ENCODE measurements at places on chromosomes 13 and 19.
A peak's percentile ranks its signal among the peaks of the same experiment; 100 is the strongest.

DNA sequence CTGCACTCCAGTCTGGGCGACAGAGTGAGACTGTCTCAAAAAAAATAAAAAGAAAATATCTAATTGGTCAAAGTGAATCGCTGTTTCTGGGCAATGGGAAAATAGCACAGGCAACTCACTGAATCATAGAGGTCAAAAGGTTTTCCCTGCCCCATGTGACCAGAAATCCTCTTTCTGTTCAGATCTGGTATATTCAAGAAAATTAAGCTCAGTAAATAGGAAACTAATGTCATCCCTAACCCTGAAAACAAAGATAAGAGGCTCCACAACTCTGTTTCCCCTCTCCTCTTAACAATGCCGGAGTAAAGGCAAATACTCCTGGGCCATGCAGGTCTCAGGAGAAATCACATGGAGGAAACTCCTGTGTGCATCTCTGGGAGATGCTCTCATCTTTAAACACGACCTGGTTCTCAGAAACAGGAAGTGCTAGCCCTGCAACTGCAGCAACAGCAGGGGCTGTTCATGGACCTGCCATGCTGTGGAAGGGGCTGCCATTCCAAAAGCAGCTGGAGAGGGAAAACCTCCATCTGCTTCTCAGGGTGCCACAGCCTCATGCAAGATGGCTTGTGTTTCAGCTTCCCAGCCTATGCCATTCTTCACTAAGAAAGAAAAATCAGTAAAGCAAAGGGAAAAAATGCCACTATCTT lies 47.5 kb upstream of the SLC7A9 start:
- peak overlapping the region; percentile 41 for H3K27ac ChIP-seq
- peaks cover 9% of the 10 kb centered on the region for H3K36me3 ChIP-seq
- DNase-seq, result no peak
- H3K27me3 ChIP-seq, result no peaks in the 10 kb centered on the region
- no peaks in the 10 kb centered on the region for H3K4me1 ChIP-seq

GRCh38 chr13:98409281-98409680 lies 167.6 kb downstream of the STK24 start:
- no peak overlapping the region for H3K4me3 ChIP-seq
- no peaks in the 10 kb centered on the region for H3K36me3 ChIP-seq
- H3K27me3 ChIP-seq, result peaks cover 27% of the 10 kb centered on the region
- no peak for DNase-seq
- H3K27ac ChIP-seq, result no peak overlapping the region

DNA sequence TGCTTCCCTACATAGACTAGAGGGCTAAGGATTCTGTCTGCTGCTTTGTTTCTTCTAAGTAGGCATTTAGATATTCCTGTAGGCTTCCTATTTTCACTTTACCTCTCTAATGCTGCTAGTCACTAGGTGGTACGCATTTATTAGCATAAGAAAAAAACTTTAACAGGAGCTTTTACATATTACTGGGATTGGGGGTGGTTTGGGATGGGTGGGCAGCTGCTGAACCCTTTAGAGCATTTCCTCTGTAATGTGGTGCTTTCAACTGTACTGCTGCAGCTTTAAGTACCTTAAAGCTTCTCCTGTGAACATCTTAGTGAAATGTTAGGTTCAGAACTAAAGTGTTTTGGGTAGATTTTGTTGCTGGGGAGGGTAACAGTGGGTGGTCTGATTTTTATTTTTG lies 92.6 kb downstream of the ZNF486 start:
- no peak overlapping the region for H3K27ac ChIP-seq
- H3K27me3 ChIP-seq, result peaks cover 17% of the 10 kb centered on the region
- H3K4me3 ChIP-seq, result no peak overlapping the region
- H3K4me1 ChIP-seq, result peaks cover 8% of the 10 kb centered on the region
- no peaks in the 10 kb centered on the region for H3K36me3 ChIP-seq

DNA sequence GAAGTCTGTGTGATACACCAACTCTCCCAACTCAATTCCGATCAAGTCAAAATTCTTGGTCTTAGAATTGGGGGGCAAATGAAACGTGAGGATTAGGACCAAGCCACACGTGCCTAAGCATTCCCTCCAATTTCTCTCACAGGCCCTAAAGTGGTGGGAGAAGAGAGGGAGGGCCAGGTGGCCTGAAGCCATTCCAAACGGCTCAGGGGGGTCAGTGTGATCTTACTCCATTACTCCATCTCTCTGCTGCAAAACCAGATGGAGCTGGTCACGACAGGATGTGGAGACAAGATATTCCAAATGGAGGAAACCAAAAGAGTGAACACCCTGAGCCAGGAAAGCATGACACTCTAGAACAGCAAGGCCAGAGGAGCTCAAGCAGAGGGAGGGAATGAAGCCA lies 195.4 kb downstream of the FOXO1 start:
- H3K27ac ChIP-seq, result peak overlapping the region; percentile 51
- H3K4me1 ChIP-seq, result peaks cover 23% of the 10 kb centered on the region
- no peak overlapping the region for H3K4me3 ChIP-seq
- peaks cover 5% of the 10 kb centered on the region for H3K36me3 ChIP-seq

DNA sequence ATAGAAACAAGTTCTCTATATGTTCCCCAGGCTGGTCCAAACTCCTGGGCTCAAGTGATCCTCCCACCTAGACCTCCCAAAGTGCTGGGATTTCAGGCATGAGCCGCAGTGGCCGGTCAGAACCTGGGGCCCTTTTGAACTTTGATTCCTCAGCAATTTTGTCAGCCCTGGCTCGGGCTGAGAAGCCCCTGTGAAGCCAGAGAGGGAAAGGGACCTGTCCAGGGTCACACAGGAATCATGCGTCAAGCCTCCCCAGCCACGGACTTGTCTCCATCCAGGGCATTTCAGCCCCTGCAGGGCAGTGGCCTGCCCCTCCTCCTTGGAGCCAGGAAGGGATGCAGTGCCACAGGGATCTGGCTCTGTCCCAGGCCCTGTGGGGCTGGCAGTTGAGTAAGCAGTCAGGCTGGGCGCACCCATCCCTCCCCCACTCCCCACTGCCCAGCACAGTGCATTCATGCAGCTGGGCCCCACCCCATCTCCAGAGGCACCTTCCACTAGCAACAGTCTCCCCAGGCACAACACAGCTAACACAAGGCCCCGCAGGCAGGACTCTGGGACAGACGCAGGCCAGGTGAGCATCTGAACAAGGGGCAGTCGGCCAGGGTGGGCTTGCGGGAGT lies at the start of gene CAPS:
Gene CAPS (plus strand): TSS at position 516 of the 619 bp plus-strand sequence. CDS start 153 bp downstream, outside the sequence.
- H3K4me1 ChIP-seq, result no peaks in the 10 kb centered on the region
- no peak for DNase-seq
- no peak within 1 kb of the TSS for H3K27ac ChIP-seq
- no peaks in the 10 kb centered on the region for H3K36me3 ChIP-seq
- H3K4me3 ChIP-seq, result peak within 1 kb of the TSS; percentile 35

- peaks cover 16% of the 10 kb centered on the region for H3K36me3 ChIP-seq
- DNase-seq, result peak; percentile 85
- peaks cover 98% of the 10 kb centered on the region for H3K4me1 ChIP-seq
- peak within 1 kb of the TSS; percentile 98 for H3K4me3 ChIP-seq
- H3K27ac ChIP-seq, result peak within 1 kb of the TSS; percentile 99
Measured at GRCh38 chr19:7701654-7702457, at the start of gene FCER2. TSS of gene FCER2 (minus strand) at chr19:7702131. CDS start at chr19:7699760, 2,371 bp downstream.

GRCh38 chr19:15195371-15196334 lies 5.1 kb downstream of the NOTCH3 start:
- H3K36me3 ChIP-seq, result no peaks in the 10 kb centered on the region
- peaks cover 70% of the 10 kb centered on the region for H3K27me3 ChIP-seq
- peaks cover 20% of the 10 kb centered on the region for H3K4me1 ChIP-seq
- H3K27ac ChIP-seq, result no peak overlapping the region
- no peak for DNase-seq
- peak overlapping the region; percentile 83 for H3K4me3 ChIP-seq

GRCh38 chr13:93248627-93249047 lies 22.0 kb downstream of the GPC6 start:
- H3K4me1 ChIP-seq, result no peaks in the 10 kb centered on the region
- peaks cover under 1% of the 10 kb centered on the region for H3K27me3 ChIP-seq
- no peaks in the 10 kb centered on the region for H3K36me3 ChIP-seq
- no peak overlapping the region for H3K27ac ChIP-seq
- H3K4me3 ChIP-seq, result no peak overlapping the region
- no peak for DNase-seq

- no peaks in the 10 kb centered on the region for H3K27me3 ChIP-seq
- no peak for DNase-seq
- peaks cover 4% of the 10 kb centered on the region for H3K36me3 ChIP-seq
- H3K4me3 ChIP-seq, result no peak overlapping the region
Measured at GRCh38 chr19:6271721-6272410, 7.9 kb downstream of the MLLT1 start.

- no peak for DNase-seq
- H3K36me3 ChIP-seq, result no peaks in the 10 kb centered on the region
- no peaks in the 10 kb centered on the region for H3K4me1 ChIP-seq
- no peak overlapping the region for H3K27ac ChIP-seq
Measured at GRCh38 chr13:53060840-53061490, 32.4 kb downstream of the OLFM4 start.

GRCh38 chr13:52815330-52815729 lies 33.1 kb downstream of the PCDH8 start:
- no peak overlapping the region for H3K27ac ChIP-seq
- H3K27me3 ChIP-seq, result no peaks in the 10 kb centered on the region
- no peaks in the 10 kb centered on the region for H3K36me3 ChIP-seq
- no peak for DNase-seq
- H3K4me1 ChIP-seq, result no peaks in the 10 kb centered on the region

DNA sequence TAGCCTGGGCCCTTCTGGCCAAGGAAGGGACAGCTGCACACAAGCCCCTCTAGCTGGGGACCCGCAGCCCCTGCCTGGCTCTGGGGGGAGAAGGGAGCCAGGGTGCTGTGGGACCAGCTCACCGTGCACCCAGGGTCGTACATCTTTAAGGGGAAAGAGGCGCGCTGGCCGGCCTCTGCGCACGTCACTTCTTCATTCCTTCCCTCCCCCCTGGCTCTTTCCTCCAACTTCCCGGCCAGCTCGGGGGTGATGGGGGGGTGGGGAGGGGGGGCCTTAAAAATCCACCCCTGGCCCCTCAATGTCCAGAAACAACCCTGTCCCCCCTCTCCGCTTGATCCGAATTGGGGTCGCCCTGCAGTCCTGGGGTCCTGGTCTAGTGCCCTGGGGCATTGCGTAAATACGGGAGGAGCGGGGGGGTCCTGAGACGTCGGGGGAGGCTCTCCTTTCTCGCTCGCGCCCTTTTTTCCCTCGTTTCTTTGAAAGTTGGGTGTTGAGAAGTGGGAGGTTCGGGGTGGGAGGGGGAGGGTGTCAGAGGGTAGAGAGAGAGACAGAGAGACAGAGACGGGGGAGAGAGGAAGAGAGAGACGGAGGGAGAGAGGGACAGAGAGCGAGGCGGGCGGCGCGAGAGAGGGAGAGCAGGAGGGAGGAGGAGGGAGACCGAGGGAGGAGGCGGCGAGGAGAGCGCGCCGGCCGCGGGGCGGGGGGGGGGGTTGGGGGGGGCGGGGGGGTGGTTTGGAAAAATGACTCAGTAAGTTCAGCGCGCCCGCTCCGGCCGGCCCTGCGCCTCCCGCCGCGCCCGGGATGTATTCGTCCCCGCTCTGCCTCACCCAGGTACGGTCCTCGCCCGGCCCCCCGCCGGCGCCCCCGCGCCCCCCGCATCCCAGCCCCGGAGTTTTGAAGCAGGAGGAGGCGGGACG lies at the start of gene NFIC:
Gene NFIC (plus strand): TSS at position 748 of the 917 bp plus-strand sequence. CDS start 54 bp downstream, at position 802.
- peaks cover 59% of the 10 kb centered on the region for H3K4me1 ChIP-seq
- peak within 1 kb of the TSS; percentile 72 for H3K4me3 ChIP-seq
- H3K27me3 ChIP-seq, result peaks cover 30% of the 10 kb centered on the region
- peak within 1 kb of the TSS; percentile 42 for H3K27ac ChIP-seq
- no peaks in the 10 kb centered on the region for H3K36me3 ChIP-seq

- H3K27ac ChIP-seq, result peak overlapping the region; percentile 85
- H3K4me1 ChIP-seq, result peaks cover 27% of the 10 kb centered on the region
- DNase-seq, result peak; percentile 31
- H3K36me3 ChIP-seq, result no peaks in the 10 kb centered on the region
- no peaks in the 10 kb centered on the region for H3K27me3 ChIP-seq
- peak overlapping the region; percentile 99 for H3K4me3 ChIP-seq
Measured at GRCh38 chr19:11737964-11738745, 591 bp downstream of the ZNF823 start.

DNA sequence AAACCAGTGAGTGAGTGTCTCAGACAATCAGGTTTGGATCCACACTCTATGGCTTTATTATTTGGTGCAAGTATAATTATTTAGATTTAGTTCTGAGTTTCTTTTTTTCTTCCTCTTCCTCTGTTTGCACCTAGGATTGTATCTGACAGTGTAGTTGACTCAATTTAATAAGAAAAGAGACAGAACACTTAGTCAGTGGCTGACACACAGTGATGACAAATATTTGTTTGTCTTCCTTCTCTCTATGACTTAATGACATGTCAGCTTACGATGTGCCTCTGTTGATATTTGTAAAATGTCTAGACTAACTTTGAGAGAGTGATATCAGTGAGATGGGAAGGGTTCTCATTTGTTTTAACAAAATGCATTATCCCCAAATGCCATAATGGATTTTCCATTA lies 129.5 kb upstream of the SLC10A2 start:
- no peaks in the 10 kb centered on the region for H3K36me3 ChIP-seq
- no peaks in the 10 kb centered on the region for H3K27me3 ChIP-seq
- H3K27ac ChIP-seq, result no peak overlapping the region
- no peak overlapping the region for H3K4me3 ChIP-seq
- H3K4me1 ChIP-seq, result no peaks in the 10 kb centered on the region

DNA sequence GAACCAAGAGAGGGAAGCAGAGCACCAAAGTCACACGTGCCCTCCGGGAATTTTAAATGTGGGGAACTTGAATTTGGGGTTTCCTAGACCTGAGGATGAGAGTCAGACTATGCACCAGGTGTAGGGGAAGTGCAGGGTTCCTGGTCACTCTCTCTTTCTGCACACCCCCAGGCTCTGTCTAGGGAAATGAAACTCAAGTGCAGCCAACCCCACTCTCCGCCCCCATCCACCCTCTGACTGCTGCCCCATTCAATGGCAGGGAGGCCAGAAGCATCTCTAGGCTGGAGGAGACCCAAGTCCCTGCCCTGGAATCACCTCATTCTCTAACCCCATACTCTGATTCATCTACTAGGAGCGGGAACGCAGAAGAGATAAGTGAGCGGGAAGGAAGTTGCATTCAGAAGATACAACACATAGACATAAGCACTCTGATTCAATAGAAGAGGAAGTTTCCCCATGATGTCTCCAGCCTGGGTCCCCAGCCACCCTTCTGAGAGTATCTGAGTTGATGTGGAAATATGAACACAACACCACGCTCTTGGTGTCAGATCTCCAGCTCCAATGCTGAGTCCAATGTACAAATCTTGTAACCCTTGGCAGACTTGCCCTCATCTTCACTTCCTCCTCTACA lies 4.7 kb upstream of the SIGLEC14 start:
- peaks cover 48% of the 10 kb centered on the region for H3K4me1 ChIP-seq
- H3K4me3 ChIP-seq, result peak overlapping the region; percentile 77
- DNase-seq, result peak; percentile 82
- H3K36me3 ChIP-seq, result no peaks in the 10 kb centered on the region

Data from naive B cell (primary cell).